ENCODE measurements at places on chromosomes 1 and 21.
A peak's percentile ranks its signal among the peaks of the same experiment; 100 is the strongest.

DNA sequence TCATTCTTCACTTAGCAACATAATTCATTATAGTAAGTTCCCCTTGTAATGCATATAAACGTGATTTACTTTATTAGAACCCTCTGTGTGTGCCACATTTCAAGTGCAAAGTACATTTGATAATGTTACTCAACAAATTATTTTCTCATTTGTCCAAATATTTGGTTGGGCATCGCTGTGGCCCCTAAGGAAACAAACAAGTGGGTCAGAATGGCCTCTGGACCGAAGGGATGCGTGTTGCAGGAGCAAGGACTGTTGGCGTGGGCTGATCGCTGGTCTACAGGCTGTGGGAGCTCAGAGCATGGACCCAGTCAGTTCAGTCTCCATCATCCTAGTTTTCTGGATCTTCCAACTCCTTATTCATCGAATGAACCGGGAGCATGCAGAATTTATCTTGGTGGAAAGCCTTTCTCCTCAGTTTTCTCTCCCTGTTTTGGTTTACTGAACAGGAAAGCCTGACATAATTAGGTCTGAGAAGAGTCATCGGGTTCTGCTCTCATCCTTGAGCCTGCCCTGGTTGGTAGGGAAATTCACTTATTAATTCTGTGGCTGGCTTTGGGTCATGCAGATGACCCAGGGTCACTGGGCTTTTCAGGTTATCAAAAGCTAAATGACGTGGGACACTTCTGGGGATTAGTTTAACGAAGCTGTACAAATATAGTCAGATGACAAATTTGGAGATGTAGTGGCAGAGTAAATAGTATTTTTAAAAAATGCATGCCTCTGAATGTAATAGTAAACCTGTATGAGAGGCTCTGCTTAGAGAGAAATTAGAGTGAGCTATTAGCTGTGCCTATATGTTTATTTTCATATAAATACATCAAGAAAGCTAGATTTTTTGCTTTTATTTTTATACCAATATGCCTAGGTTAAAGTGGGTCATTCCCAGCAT is 200.2 kb downstream of the SDCCAG8 start:
- DNase-seq = no peak

- DNase-seq = no peak
Measured at GRCh38 chr1:170567214-170567613, 35.2 kb downstream of the GORAB start.

GRCh38 chr21:32772281-32773047 is 909 bp upstream of the PAXBP1 start:
- DNase-seq = no peak

GRCh38 chr1:112696578-112697314 is 10.2 kb downstream of the RHOC start:
- no peak for DNase-seq

DNA sequence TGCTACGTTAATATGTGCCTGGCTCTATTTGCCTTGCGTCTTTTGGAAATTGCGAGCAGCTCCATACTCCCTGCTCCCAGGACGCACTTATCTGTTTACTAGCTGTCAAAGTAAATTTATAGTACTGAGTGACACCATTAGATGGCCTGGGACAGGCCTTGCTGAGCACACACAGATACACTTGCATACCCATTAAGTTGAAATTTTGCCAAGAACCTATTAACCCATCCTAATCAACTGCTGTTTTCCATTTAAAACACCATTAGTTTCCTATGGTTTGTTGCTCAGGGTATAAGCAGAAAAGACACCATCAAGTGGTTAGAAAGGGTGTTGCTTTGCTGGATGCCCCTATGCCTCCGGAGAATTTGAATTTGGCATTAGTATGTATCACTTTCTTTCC is 187.3 kb downstream of the SLC44A5 start:
- DNase-seq = no peak

DNA sequence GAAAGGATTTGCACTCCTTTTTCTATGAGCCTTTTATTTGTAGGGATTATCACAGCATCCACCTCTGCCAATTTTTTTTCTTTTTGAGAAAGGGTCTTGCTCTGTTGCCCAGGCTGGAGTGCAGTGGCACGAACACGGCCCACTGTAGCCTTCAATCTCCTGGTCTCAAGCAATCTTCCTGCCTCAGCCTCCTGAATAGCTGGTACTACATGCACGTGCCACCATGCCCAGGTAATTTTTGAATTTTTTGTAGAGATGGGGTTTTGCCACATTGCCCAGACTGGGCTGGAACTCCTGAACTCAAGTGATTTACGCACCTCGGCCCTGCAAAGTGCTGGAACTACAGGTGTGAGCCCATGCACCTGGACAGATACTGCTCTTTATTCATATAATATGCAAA is 2.1 kb downstream of the SAMSN1 start:
- DNase-seq = no peak

GRCh38 chr1:198889749-198890148 is 250.9 kb downstream of the PTPRC start:
- DNase-seq = no peak

DNA sequence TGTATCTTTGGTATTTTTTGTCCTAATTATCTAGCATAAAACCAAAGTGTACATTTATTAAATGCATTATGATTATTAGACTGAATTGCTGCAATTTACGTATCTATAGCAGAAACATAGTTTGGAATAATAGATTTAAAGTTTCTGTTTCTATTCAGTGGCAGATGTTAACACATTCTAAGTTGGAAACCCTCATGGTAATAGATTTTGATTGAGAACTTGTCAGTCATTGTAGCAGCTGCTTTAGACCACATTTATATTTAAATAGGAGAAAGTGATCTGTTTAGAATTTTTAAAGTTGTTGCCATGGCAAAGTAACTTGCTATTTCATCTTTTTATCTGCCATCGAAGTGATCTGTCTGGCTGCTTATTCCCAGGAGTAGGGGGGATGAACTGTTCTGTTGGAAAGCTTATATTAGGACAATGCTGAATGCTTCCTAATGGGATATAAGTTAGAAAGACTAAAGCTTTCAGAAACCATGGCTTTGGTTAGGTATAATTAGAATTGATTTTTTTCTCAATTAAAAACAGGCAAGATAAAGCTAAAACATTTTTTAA is 61.6 kb downstream of the HS2ST1 start:
- DNase-seq = no peak

DNA sequence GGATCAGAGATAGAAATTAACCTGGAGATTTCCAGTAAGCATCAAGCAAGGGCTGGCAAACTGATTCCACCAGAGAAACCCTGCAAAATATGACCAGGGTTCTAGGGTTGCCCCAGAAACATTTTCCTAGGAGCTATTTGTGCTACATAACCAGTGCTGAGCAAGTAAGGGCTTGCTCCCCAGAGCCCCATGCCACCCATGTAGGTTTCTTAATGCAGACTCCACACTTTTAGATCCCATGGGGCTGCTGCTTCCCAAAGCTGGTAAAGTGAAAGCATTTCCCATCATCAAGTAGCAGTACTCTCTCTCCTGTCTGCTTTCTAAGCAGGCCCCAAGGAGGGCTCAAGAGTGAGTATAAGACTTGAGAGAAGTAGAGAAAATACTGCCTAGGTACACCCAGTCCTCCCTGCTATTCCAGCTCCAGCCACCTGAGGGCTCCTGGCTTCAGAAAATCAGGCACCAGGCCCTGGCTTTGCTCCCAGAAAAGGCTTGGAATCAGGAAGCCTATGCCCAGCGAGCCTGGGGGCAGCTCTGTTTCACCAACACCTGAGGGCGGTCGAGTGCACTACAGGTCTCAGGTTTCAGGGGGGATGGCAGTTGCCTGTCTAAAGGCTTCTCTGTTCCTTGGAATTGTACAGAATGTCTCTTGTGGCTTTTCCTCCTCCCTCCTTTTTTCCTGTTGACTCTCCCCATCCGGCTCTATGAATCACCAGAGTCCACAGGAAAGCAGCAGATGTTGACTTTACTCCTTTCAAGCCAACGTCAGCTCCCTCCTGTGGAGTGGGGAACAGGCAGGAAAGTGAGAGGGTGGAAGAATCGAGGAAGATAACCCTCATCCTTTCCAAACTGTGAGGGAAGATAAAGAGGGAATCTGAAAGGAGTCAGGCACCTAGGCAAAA is 6.2 kb upstream of the ANKRD35 start:
- DNase-seq = peak; percentile 92

GRCh38 chr1:27609210-27609555 is 5.2 kb upstream of the AHDC1 start:
- DNase-seq = no peak

- no peak for DNase-seq
Measured at GRCh38 chr1:91697861-91698260, 188.1 kb downstream of the TGFBR3 start.

DNA sequence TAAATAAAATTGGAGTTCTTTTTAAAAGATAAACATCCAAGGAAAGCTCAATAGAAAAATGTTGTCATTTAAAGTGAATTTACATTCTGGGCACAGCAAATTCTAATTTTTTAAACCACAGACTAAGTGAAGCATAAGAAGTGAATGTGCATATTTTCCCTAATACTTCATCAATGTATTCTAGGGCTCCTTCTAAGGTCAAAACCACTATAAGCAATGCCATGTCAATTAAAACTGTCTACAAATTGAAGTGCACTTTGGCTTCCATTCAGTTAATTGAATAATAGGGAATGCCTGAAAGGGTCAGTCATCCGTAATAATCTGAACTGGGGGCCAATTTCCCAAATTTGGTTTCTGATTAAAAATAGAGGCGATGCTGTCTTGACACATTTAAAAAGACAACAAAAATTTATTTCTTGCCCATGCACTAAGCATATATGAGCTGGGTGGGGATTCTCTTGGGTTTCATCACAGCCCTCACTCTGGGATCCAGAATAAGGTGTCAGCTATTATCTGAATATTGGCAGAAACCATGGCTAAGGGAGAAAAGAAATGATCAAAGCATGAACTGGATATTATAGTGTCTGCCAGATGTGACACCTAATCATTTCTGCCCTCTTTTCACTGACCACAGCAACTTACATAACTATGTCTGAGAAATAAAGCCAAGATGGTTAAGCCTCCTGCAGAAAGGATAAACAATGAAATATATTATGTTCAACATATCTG is 660.6 kb upstream of the B3GALT2 start:
- no peak for DNase-seq

GRCh38 chr1:217876896-217877295 is 245.8 kb downstream of the SPATA17 start:
- DNase-seq = no peak

DNA sequence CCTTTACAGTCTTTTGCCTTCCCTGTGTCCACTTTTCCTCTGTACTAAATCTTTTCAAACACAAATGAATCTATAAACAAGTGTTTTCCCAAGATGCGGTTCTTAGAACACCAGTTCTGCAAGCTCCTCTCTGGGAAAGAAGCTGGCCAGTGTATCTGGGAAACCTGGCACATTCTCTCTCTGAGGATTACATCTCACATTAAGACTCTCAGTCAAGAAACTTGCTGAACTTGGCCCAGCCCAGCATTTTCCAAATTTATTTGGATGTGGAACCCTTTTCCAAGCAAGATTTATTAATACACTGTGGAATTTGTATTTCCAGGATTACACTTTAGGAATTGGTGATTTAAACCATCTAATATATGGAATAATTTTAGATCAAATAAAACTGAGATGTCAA is 105.7 kb downstream of the ZNF281 start:
- no peak for DNase-seq

DNA sequence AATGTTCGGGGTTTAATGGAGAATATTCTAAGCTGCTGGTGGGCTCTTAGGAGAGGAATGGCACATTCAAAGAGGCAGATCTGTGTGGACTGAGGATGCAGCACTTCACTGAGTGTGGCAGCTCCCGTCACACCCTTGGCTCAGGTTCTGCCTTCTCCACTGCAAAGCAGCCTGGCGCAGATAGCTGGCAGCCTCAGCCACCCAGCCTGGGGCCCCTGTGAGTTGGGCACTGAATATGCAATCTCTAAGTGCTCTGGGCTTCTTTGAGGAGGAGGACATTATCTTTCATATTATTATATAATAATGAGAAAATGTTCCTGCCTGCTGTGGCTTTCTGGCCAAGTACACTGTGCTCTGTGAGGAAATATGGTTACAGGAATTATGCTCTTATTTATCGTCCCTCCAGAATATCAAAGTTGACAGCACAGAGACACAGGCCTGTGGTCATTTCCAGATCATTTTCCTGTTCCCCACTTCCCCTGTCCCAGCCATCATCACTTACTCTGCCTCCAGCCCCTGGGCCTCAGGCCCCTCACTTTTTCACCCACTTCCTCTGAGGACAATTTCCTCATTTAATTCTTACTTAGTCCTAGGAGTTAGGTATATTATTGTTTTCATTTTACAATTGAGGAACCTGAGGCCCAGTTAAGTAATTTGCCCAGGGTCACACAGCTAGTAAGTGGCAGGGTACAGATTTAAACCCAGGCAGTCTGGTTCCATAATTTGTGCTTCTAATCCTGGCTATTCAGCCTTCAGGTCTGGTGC is 53.6 kb downstream of the MAB21L3 start:
- no peak for DNase-seq

DNA sequence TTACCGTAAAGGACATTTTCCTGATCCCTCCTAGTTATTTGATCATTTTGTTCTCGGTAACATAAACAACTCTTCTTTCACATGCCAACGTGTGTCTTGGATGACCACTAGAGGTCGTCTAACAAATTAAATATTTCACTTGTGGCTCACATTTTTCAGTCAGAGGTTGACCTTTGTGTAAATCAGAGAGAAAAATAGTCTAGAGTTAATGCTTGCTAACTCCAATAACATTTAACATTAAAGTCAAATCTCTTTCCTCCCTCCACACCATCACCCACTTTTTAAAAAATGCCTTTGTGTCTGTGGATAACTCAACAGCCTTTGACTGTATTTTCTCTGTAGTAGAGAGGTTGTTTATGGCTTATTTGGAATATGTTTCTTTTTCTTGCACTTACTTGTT is 220.5 kb upstream of the B3GALT2 start:
- DNase-seq = no peak

- DNase-seq = no peak
Measured at GRCh38 chr1:25018943-25019336, 88.9 kb upstream of the RUNX3 start.

GRCh38 chr1:31362032-31362431 is 10.8 kb downstream of the FABP3 start:
- DNase-seq = no peak

DNA sequence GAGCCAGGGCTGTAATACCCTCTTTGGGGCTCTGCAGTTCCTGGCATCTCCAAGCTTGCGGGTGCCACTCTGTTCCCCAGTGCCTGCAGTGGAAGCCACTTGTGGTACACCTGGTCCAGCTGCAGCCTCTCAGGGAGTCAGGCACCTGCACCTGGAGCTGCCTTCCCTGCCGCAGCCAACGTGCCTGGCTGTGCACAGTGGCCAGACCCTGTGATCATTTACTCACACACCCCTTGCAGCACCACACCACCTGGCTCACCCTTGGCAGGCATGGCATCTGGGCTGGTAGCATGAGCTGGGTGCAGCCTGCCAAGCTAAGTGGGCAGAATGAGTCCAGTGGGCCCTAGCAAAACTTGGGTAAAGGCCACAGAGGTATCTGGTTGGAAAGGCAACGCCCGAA is 51.1 kb upstream of the NTPCR start:
- DNase-seq = no peak

GRCh38 chr1:2404142-2404889 is 8.0 kb downstream of the PEX10 start:
- no peak for DNase-seq
